Right ventricle myocardium superior (tissue), 1 donor: ENCODE measurements at places on chromosomes 3 and 15. TPM values are rescaled to one million over a fixed set of nuclear protein-coding genes. Genes with fewer than 3 reads are reported as not detected.

The SERPINI2 gene
- total RNA-seq: 0.40 TPM

The GCSAM gene
- total RNA-seq: not detected

The GOLGA6L10 gene
- total RNA-seq: 0.11 TPM

The KIF15 gene
- 0.73 TPM for total RNA-seq

The COX5A gene
- 1,582 TPM for total RNA-seq

The TTLL13 gene
- total RNA-seq: not detected

The ECT2 gene
- 4.2 TPM for total RNA-seq

The LSMEM2 gene
- 29.6 TPM for total RNA-seq

The OIP5 gene
- total RNA-seq: not detected

The PCSK6 gene
- total RNA-seq: 34.7 TPM

The EXD1 gene
- not detected for total RNA-seq

The ECE2 gene
- total RNA-seq: not detected

The TPRG1 gene
- total RNA-seq: 2.7 TPM

The IGF2BP2 gene
- 18.7 TPM for total RNA-seq

The SMAD6 gene
- total RNA-seq: 14.1 TPM

The BUB1B gene
- 1.3 TPM for total RNA-seq

The MDFIC2 gene
- total RNA-seq: not detected

The ITGB5 gene
- 112 TPM for total RNA-seq

The PLCL2 gene
- total RNA-seq: 64.5 TPM

The CA12 gene
- 0.27 TPM for total RNA-seq

The TPM1 gene
- total RNA-seq: 12,703 TPM

The FAM162A gene
- total RNA-seq: 144 TPM

The SI gene
- not detected for total RNA-seq

The LEO1 gene
- total RNA-seq: 7.8 TPM

The SMCO1 gene
- total RNA-seq: 89.9 TPM

The VPS33B gene
- 4.4 TPM for total RNA-seq

The TMCO5A gene
- not detected for total RNA-seq

The CHRNB4 gene
- not detected for total RNA-seq

The TRIM71 gene
- not detected for total RNA-seq

The NEK10 gene
- 11.7 TPM for total RNA-seq

The GABRR3 gene
- not detected for total RNA-seq

The MELTF gene
- 3.1 TPM for total RNA-seq

The RTP4 gene
- total RNA-seq: 0.70 TPM

The MAPKBP1 gene
- total RNA-seq: 15.1 TPM

The GABRA5 gene
- not detected for total RNA-seq

The ZNF80 gene
- not detected for total RNA-seq

The USP4 gene
- total RNA-seq: 34.7 TPM

The ROPN1 gene
- total RNA-seq: not detected

The FOXL2NB gene
- not detected for total RNA-seq

The ZPLD1 gene
- total RNA-seq: not detected

The MESP2 gene
- 0.13 TPM for total RNA-seq

The GABRB3 gene
- 1.6 TPM for total RNA-seq

The GPR87 gene
- total RNA-seq: not detected

The MCTP2 gene
- 1.2 TPM for total RNA-seq

The ITIH4 gene
- total RNA-seq: 1.3 TPM

The DNAJA4 gene
- 79.9 TPM for total RNA-seq

The SMARCC1 gene
- 20.8 TPM for total RNA-seq

The OR5AC2 gene
- not detected for total RNA-seq

The FES gene
- 17.1 TPM for total RNA-seq

The ANKRD63 gene
- total RNA-seq: 0.65 TPM

The CD200R1 gene
- total RNA-seq: 0.75 TPM

The TICRR gene
- total RNA-seq: 0.05 TPM

The BCL2A1 gene
- 0.43 TPM for total RNA-seq

The TGM4 gene
- total RNA-seq: not detected
